ENCODE measurements at places on chromosomes 16 and 17.

DNA sequence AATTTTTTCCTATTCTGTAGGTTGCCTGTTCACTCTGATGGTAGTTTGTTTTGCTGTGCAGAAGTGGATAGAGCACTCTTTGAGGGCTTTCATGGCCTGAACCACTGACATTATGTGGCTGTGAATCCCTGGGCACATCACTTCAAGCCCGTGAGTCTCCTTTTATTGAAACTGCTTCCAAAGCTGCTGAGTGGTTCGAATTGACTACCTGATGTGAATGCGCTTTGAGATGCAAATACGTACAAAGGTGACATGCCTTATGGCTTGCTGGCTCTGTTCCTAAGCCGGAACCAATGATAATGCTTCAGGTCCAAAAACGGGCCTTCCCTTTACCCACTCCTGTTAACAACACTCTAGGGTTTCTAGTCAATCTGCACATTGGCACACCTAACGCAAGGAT lies 34.3 kb downstream of the ASPA start:
- no peak for DNase-seq

DNA sequence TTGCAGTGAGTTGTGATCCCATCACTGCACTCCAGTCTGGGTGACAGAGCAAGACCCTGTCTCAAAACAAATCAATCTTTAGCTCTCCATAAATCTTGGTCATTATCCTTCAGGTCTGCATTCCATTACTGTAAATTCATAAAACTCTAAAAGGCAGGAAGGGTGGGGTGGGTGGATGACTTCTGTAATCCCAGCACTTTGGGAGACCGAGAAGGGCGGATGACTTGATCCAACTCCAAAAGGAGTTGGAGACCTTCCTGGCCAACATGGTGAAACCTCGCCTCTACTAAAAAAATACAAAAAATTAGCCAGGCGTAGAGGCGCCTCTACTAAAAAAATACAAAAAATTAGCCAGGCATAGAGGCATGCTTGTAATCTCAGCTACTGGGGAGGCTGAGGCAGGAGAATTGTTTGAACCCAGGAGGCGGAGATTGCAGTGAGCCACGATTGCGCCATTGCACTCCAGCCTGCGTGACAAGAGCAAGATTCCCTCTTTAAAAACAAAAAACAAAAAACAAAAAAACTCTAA lies 2.2 kb upstream of the UBE2Z start:
- no peak for DNase-seq

- no peak for DNase-seq
These were observed 715.7 kb upstream of the SOX9 start for GRCh38 chr17:71405101-71405500.

- no peak for DNase-seq
These were observed 2.4 kb downstream of the HDAC5 start for GRCh38 chr17:44120851-44121605.

- DNase-seq, result no peak
These were observed 238.1 kb downstream of the MRTFB start for GRCh38 chr16:14309001-14309886.

- DNase-seq, result peak; percentile 40
These were observed 43.7 kb upstream of the GOSR1 start for GRCh38 chr17:30433514-30433913.

GRCh38 chr16:28001642-28002041 lies 61.9 kb downstream of the GSG1L start:
- no peak for DNase-seq

DNA sequence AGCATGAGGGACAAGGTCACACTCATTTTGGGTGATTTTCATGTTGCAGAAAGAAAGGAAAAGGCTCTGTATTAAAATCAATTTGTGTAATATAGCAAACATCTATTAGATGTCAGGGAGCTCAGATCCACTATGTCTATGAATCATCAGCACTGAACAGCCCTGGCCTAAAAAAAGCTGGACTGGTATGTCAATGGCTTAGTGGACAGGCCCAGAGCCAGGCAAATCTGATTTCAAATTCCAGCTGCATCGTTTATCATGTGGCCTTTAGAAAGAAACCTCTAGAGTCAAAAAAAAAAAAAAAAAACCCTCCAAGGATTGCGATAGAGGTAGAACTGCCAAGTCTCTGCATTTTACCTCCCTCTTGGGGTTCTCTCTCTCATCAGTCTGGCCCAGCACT lies 5.4 kb downstream of the GAS7 start:
- peak; percentile 51 for DNase-seq

GRCh38 chr17:77416105-77416713 lies 275.4 kb downstream of the SEC14L1 start:
- no peak for DNase-seq

DNA sequence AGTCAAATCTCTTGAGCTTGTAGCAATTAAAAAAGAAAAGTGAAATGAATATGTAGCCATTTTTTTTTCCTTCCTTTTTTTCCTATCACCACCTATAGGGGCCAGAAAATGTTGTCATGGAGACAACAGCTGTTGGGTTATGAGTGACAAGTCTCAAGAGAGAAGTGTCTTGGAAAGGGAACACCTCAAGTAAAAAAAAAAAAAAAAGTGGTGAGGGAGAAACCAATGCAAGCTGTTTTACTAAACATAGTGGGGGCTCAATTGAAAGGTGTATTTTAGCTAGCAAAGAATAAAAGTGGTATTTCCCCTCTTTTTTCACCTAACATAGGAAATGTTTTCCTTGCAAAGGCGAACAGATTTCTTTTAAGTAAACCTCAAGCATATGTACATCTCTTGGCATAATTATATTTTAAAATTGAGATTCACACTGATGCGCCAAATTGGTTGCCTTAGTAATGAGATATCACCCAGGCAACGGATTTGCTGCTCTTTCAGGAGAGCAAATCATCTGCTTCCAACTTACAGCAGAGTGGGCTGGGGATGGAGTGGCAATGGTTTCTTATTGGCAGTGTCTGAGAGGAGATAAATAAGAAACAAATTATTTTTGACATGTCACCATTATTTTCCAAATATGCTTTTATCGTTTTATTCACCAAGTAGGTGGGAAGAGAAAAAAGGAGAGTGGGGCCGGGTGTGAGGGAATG lies 183.6 kb downstream of the MYO1D start:
- no peak for DNase-seq

- peak; percentile 55 for DNase-seq
These were observed 14.2 kb upstream of the HAPSTR1 start for GRCh38 chr16:9077091-9077809.

GRCh38 chr16:54505549-54506213 lies 219.1 kb upstream of the IRX3 start:
- DNase-seq, result no peak

- DNase-seq, result peak; percentile 24
These were observed 482.5 kb upstream of the CDH5 start for GRCh38 chr16:65884018-65884417.

GRCh38 chr16:72203401-72203800 lies 31.4 kb upstream of the PMFBP1 start:
- DNase-seq, result peak; percentile 5

DNA sequence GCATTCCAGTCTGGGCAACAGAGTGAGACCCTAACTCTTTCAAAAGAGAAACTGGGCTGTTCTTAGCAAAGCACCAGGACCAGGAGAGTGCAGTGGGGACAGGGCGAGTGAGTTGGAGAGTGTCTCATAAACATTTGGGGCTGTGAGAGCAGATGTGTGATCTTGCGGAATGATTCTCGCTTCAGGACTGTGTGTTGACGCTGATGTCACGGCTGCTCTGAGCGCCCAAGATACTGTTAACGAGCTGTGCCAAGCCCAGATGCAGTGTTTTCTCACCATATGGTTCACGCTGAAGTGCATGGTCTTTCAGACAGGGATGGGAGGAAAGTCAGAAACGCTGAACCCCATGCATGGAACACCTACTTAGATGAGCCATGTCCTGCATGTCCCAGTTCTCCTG lies 438.2 kb downstream of the HS3ST4 start:
- DNase-seq, result no peak

- no peak for DNase-seq
These were observed 70.1 kb upstream of the MPHOSPH6 start for GRCh38 chr16:82240111-82240510.

- DNase-seq, result no peak
These were observed 13.2 kb downstream of the GRIN2A start for GRCh38 chr16:10169031-10169430.

DNA sequence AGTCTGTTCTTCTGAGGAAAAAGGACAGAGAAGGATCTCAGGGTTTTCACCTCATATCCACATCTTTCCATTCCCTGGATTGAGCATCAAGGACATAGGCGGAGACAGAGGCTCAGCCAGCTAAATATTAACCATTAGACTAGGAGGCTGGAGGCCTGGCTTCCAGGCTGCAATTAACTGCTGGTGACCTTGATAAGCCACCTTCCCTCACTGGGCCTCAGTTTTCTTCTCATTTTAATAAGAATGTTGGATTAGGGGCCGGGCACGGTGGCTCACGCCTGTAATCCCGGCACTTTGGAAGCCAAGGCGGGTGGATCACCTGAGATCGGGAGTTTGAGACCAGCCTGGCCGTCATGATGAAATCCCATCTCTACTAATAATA lies 25.6 kb upstream of the CNOT1 start:
- DNase-seq, result no peak

- DNase-seq, result no peak
These were observed 259.2 kb downstream of the CBLN1 start for GRCh38 chr16:49022351-49022963.

GRCh38 chr17:70206361-70207010 lies 37.2 kb downstream of the KCNJ2 start:
- no peak for DNase-seq

- DNase-seq, result no peak
These were observed 78.0 kb downstream of the MYO1D start for GRCh38 chr17:32798938-32799337.

DNA sequence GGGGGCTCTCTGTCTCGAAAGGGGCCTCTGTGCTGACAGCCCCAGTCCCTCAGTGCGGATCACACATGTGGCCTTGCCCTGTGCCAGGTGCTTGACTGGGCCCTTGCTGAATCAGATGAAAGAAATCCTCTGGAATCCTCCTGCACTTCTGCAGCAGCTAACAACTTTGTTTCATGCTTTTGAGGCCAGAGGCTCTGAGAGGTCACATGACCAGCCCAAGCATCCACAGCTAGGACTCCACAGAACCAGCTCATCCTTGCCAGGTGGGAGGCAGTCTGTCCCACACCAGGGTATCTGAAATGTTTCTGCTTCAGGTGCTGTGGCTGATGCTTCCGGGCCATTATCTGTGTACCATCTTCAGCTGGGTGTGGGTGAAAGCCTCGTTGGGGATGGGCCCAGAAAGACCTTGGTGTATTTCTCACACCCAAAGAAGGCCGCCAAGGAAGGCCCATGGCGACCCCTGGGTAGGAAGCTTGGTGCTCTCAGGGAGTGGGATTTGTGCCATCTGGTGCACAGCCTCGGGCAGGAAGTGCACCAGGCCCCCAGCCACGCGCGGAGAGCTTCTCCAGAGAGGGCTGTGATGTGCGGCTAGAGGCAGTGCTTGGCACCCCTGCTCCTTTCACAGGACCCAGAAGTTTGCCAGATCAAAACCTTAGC lies 143.8 kb downstream of the CLEC16A start:
- no peak for DNase-seq

GRCh38 chr16:47612711-47613110 lies 151.6 kb downstream of the PHKB start:
- no peak for DNase-seq

DNA sequence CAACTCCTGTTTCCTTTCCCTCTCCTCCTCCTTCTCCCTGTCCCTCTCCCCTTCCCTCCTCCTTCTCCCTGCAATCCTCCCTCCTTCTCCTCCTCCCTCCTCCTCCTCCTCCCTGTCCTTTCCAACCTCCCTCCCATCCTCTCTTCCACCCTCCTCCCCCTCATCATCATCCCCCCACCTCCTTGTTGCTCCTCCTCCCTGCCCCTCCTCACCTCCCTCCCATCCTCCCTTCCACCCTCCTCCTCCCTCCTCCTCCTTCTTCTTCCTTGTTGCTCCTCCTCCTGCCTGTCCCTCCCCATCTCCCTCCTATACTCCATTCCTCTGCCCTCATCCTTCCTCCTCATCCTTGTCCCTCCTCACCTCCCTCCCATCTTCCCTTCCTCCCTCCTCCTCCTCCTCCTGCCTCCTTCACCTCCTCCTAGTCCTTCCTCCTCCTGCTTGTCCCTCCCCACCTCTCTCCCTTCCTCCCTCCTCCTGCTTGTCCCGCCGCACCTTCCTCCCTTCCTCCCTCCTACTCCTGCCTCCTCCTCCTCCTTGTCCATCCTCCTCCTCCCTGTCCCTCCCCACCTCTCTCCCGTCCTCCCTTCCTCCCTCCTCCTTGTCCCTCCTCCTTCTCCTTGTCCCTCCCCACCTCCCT lies 222.5 kb downstream of the IRF8 start:
- DNase-seq, result no peak

DNA sequence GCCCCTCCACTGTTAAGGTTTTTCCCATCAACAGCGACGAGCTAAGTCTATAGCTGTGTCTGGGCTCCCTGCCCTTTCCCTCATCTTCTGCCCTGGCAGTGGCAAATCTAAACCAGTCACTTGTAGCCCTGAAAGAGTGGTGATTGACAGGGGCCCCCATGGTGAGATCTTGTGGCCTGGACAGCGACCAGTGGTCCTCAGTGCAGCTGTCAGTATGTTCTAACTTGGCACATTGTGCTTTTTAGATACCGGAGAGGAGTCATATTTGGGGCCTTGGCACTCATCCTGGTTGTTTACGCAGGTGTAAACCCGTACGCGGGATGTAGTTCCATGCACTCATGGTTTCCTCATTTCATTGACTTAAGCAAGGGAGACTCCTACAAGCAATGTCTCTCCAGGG lies 57.5 kb upstream of the ARHGAP44 start:
- DNase-seq, result no peak

DNA sequence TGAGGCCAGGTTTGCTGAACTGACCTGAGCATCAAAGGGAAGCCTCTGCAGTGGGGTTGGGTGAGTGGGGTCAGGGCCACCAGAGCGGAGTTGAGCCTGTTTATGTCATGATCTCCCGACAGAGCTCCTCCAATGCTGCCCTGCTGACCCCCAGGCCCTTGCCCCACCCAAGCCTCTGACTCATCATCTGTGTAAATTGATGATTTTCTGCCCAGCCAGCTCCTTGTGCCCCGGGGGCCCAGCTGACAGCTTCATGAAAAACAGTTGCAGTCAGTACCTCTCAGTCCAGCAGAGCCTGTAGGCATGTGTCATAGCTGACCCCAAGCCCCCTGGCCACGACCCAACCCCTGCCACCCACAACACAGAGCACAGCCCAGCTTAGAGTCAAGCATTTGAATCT lies 134.9 kb downstream of the CCT6B start:
- no peak for DNase-seq

DNA sequence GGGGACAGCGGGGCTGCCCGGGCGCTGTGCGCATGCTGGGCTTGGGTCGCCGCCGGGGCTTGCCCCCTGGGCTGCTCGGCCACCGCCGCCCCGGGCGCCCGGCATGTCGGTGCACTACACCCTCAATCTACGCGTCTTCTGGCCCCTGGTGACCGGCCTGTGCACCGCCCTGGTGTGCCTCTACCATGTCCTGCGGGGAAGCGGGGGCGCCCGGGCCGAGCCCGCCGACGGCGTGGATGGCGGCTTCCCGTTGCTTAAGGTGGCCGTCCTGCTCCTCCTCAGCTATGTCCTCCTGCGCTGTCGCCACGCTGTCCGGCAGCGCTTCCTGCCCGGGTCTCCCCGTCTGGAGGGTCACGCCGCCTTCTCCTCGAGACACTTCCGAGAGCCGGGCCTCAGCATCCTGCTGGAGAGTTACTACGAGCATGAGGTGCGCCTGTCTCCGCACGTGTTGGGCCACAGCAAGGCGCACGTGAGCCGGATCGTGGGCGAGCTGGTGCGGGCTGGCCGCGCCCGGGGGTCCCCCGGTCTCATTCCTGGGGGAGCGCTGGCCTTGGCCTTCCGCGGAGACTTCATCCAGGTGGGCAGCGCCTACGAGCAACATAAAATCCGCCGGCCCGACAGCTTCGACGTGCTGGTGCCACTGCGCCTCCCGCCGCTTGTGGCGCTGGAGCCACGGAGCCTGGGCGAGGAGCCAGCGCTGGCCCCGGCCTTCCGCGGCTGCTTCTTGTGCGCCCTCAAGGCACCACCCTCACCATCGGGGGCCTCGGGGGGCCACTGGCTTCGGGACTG lies 789 bp downstream of the ITPRIPL2 start:
- DNase-seq, result no peak

Data from AG09309 (cell line).